ENCODE measurements at places on chromosomes 4 and X.

GRCh38 chrX:133380711-133381619 lies 34.3 kb downstream of the GPC4 start:
- no peaks in the 10 kb centered on the region for H3K27me3 ChIP-seq
- H3K4me3 ChIP-seq, result no peak overlapping the region
- H3K36me3 ChIP-seq, result no peaks in the 10 kb centered on the region

- H3K4me3 ChIP-seq, result no peak overlapping the region
- no peaks in the 10 kb centered on the region for H3K27me3 ChIP-seq
- H3K36me3 ChIP-seq, result no peaks in the 10 kb centered on the region
- DNase-seq, result no peak
These were observed 218.5 kb upstream of the AFF2 start for GRCh38 chrX:148281920-148282319.

DNA sequence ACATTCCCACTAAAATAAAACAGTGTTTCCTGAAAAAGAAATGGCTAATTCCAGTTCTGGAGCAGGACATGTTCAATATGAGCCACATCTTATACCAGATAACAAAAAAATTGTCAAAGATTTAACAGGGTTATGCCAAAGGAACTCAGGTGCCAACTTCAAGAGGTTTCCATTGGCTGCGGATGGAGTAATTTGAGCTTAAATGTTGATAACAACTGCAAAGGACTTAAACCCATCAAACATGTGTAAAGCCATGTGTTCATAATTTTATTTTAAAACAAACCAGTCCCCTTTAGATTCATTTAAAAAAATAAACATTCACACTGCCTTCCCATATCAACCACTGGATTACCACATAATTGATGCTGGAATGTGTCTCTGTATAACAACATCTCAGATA lies 156.4 kb upstream of the PCDH18 start:
- no peaks in the 10 kb centered on the region for H3K27me3 ChIP-seq
- H3K36me3 ChIP-seq, result no peaks in the 10 kb centered on the region
- no peak overlapping the region for H3K27ac ChIP-seq

GRCh38 chr4:80446664-80447063 lies 111.1 kb downstream of the CFAP299 start:
- no peaks in the 10 kb centered on the region for H3K36me3 ChIP-seq
- no peak overlapping the region for H3K4me3 ChIP-seq
- no peaks in the 10 kb centered on the region for H3K4me1 ChIP-seq
- H3K27me3 ChIP-seq, result peaks cover 2% of the 10 kb centered on the region
- no peak overlapping the region for H3K27ac ChIP-seq
- DNase-seq, result no peak

GRCh38 chr4:6450709-6451108 lies 21.7 kb downstream of the PPP2R2C start:
- no peaks in the 10 kb centered on the region for H3K27me3 ChIP-seq
- DNase-seq, result no peak
- H3K36me3 ChIP-seq, result no peaks in the 10 kb centered on the region
- H3K4me1 ChIP-seq, result no peaks in the 10 kb centered on the region
- H3K4me3 ChIP-seq, result no peak overlapping the region

GRCh38 chr4:174461466-174462106 lies 60.7 kb downstream of the HPGD start:
- no peak overlapping the region for H3K27ac ChIP-seq
- H3K27me3 ChIP-seq, result no peaks in the 10 kb centered on the region
- DNase-seq, result no peak
- H3K4me3 ChIP-seq, result no peak overlapping the region
- no peaks in the 10 kb centered on the region for H3K4me1 ChIP-seq
- H3K36me3 ChIP-seq, result no peaks in the 10 kb centered on the region

Data from aorta (tissue), 5 donors.